LoVo (cell line): ENCODE measurements at places on chromosomes 3 and 15.
A peak's percentile ranks its signal among the peaks of the same experiment; 100 is the strongest.

DNA sequence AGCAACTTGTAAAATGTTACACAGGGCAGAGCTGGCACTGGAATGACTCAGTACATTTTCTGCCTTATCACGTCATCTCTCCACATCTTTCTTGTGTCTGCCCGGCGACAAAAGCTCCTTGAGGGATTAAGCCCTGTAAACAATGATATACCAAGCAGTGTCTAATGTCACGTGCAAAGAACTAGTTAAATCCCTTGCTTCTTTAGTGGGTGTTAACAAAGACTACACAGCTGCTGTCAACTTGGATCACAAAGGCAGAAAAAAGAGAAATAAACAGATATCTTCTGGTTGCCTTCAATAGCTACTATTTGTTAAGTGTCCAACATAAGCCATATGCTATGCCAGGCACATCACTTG lies 48.1 kb upstream of the FRMD4B start:
- DNase-seq: peak; percentile 9

DNA sequence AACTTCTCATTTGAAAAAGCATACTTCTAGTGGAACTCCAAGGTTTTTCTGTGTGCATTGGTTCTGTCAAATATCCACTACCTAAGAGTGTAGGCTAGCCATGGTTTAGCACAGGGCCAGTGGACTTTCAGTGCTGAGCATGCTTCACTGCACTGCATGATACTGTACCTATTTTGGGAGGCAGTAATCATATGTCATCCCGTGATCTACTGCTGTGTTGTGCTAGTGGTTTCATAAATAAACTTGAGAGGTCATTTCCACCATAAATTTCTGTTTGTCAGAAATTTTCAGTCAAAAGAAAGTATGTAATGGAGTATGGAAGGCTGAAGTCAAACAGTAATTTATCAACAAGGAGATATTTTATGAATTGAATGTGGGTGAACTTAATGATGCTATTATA lies 203.6 kb downstream of the ROBO1 start:
- no peak for DNase-seq

DNA sequence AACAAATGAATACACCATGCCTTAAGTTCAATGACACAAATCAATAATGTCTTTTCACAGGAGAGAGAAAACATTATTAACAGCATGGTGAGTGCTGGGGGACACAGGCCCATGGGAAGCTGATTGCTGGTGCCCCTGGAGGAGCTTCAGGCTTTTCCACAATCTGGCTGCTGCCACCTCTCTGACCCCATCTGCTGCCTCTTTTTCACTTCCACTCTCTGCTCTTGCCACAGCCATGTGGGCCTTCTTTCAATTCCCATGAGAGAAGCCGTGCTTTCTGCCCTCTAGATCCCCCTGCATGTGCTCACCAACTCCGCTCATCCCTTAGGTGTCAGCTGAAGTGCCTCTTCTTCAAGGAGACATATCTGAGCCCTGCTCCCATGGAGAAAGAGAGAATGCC lies 21.0 kb upstream of the CTXND1 start:
- no peak for DNase-seq

GRCh38 chr15:39538936-39539335 lies 41.9 kb upstream of the THBS1 start:
- DNase-seq: no peak

DNA sequence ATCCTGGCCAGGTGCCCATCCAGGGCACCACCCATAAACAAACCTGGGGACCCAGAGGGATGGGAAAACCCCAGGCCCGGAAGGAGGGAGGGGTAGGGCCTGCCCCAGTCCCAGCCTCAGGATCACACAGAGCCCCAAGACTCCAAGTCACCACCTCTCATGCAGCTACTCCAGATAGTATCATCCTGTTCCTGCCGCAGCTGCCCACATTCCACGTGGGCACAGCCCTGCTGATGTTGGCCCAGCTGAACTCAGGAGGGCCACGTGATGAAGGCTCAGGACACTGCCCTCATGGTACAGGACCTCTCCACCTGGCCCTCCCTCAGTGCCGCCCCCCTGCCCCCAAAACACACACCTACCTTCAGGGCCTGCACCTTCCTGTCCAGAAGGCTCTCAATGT lies 69.5 kb downstream of the CACNA2D2 start:
- DNase-seq: no peak

DNA sequence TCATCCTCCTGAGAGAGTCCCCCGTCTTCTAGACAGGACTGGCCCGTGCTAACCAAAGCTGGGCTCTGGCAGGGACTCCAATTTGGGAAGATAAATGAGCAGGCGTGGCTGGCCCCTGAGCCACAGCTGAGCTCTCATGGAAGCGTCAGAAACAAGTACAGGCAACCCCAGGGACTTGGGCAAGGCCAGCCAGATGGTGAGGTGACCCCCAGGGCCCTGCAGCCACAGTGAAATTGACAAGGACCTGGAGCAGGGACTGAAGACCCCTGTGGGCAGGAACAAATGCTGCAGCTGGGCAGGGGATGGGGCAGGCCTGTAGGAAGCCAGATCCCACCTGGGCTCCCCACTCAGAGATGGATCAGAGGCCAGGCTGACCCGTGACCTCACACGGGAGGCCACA lies 32.8 kb upstream of the CGNL1 start:
- no peak for DNase-seq

- DNase-seq: no peak
Measured at GRCh38 chr3:72102112-72102616, 317.2 kb upstream of the PROK2 start.

GRCh38 chr15:46307746-46308145 lies 672.9 kb downstream of the SQOR start:
- DNase-seq: no peak

DNA sequence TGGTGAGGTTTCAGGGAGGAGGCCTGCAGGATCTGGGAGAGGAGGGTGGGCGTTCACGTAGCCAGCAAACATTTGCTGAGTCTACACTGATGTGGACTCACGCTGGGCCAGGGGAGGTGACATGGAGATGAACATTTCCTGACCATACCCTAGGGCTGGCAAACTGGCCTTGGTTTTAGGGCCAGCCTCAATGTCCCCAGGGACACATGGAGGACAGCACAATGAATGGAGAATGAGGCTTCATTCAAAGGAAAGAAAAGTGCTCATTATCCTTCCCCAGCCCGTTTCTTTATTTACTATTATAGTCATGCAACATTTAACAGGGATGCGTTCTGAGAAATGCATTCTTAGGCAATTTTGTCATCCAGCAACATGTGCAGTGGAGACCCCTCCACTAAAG lies 26.8 kb downstream of the ACAN start:
- no peak for DNase-seq

- no peak for DNase-seq
Measured at GRCh38 chr3:4198491-4198890, 104.7 kb upstream of the SETMAR start.

DNA sequence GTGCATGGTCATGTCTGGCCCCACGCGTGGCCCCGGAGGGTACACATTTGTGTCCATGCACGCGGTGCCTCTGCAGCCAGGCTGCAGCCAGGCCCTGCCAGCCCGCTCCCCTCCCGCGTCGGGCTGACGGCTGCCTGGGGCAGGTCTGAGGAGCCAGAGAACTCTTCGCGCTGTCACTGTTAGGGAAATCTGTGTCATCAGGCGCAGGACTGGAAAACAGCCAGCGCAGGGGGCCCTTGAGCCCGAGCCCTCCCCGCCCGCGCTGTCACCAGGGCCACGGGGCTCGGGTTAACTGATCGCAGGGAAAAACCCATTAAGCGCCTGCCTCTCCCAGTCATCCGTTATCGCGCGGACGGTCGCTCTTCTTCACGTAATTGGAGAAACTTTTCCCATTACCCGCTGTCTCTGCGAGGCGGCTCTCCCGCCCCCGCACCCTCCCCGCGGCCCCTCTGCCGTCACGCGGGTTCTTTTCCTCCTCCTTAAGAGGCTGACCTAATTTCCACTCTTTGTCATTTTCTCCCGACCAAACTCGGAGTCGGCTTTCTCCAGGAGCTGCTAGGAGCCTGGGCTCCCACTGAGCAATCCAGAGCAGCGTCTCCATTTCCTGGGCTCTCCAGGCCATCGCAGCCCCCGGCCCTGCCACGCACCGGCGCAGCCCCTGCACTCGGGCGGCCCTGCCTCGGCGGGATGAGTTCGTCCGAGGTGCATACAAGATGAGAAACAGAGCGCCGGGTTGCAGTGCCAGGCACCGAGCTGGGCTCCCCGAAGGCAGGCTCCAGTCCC lies 57.5 kb upstream of the PRR23E start:
- DNase-seq: no peak

GRCh38 chr3:188404701-188405100 lies 250.7 kb downstream of the LPP start:
- DNase-seq: no peak

- DNase-seq: no peak
Measured at GRCh38 chr3:181568248-181568647, 143.5 kb upstream of the SOX2 start.

- DNase-seq: no peak
Measured at GRCh38 chr15:67832031-67832551, 6.8 kb downstream of the SKOR1 start.

- DNase-seq: no peak
Measured at GRCh38 chr15:60718661-60719069, 239.7 kb upstream of the ICE2 start.

GRCh38 chr3:183400352-183400751 lies 28.1 kb downstream of the MCF2L2 start:
- no peak for DNase-seq

DNA sequence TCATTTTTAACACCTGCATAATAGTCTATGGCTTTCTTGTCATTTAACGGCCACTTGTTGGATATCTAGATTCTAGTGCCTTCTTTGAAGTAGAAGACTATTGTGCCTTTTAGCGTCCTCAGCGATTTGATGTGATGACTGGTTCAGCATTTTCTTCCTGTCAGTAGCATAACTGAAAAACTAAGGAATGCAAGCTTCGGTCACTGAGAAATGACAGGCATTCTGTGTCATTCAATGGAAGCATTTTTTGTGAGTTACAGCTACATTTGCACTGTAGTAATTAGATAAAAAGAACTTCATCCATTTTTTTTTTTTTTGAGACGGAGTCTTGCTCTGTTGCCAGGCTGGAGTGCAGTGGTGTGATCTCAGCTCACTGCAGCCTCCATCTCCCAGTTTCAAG lies 10.3 kb downstream of the NEK11 start:
- no peak for DNase-seq

GRCh38 chr3:42202217-42202865 lies 63.6 kb downstream of the CCK start:
- no peak for DNase-seq

DNA sequence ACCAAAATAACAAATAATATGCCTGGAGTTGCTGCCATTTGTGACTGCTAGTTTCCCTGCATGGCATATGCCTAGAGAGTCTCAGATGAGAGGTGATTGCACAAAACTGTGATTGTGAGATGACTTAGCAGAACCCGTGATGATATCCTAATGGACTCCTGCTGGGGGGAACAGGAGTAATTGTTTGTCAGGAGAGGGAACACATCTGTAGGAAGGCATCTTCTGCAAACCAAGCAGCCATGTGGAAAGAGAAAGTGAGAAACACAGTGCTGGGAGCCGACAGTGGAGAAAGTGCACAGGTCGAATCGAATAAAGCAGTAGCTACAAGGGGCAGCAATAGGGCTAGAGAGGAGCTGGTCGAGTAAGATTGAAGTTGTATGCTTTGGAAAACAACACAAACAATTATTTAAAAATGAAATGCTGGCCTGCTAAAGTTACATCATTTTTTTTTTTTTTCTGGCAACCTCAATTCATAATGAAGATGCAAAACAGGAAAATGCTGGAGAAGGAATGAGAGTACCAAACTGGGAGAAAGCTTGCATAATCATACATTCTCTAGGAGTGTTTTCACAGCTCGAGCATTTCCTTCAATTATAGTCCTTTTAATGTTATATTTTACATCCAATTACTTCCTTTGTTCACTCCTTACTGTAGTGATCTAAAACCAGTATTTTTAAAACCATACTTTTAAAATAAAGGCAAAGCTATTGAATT lies 494.2 kb upstream of the AGTR1 start:
- DNase-seq: no peak
